ENCODE measurements at places on chromosomes 7 and 10.

GRCh38 chr10:93218386-93218785 is 144.7 kb downstream of the CYP26A1 start:
- no peak for DNase-seq

GRCh38 chr10:68231106-68231816 is 652 bp downstream of the ATOH7 start:
- peak; percentile 56 for DNase-seq

GRCh38 chr7:137682596-137682995 is 164.2 kb downstream of the DGKI start:
- DNase-seq = no peak

- DNase-seq = no peak
Observed at GRCh38 chr7:138245682-138246081, 169.4 kb downstream of the AKR1D1 start.

DNA sequence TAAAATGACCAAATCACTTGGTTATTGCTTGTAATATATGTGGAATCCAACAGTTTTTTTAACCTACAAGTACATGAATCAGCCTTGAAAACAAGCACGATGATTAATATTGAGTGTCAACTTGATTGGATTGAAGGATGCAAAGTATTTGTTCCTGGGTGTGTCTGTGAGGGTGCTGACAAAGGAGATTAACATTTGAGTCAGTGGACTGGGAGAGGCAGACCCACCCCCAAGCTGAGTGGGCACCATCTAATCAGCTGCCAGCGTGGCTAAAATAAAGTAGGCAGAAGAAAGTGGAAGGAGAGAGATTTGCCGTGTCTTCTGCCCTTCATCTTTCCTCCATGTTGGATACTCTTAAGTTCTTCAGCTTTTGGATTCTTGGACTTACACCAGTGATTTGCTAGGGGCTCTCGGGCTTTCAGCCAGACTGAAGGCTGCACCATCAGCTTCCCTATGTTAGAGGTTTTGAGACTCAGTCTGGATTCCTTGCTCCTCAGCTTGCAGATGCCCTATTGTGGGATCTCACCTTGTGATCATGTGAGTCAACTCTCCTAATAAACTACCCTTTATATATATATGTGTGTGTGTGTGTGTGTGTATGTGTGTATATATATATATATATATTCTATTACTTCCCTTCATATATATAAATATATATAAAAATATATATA is 118.4 kb upstream of the WDR11 start:
- DNase-seq = no peak

- DNase-seq = no peak
Observed at GRCh38 chr10:34742456-34742855, 72.6 kb downstream of the PARD3 start.

DNA sequence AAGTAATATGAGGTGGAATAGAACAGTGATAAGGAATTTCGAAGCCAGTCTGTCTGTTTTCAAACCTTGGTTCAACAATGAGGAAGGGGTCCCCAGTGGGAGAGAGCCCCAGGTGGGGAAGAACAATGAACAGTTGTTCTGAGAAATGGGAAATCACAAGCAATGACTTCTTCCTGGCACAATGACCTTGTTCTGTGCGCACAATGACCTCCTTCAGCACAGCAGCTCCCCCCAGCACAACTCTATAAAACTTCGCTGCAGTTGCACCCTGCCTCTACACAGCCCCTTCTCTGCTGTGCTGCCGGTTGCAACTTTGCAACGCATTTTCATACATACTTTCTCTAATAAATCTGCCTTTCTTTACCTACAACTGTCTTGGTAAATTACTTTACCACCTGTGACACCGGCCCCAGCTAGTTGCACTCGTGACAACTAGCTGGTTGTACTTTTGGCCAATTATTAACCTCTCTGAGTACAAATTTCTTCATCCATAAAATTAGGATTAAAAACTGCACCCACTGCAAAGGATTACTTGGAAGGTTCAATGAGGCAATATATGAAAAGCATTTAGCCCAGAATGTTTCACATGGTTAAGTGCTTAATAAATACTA is 40.5 kb downstream of the ASB4 start:
- DNase-seq = no peak

DNA sequence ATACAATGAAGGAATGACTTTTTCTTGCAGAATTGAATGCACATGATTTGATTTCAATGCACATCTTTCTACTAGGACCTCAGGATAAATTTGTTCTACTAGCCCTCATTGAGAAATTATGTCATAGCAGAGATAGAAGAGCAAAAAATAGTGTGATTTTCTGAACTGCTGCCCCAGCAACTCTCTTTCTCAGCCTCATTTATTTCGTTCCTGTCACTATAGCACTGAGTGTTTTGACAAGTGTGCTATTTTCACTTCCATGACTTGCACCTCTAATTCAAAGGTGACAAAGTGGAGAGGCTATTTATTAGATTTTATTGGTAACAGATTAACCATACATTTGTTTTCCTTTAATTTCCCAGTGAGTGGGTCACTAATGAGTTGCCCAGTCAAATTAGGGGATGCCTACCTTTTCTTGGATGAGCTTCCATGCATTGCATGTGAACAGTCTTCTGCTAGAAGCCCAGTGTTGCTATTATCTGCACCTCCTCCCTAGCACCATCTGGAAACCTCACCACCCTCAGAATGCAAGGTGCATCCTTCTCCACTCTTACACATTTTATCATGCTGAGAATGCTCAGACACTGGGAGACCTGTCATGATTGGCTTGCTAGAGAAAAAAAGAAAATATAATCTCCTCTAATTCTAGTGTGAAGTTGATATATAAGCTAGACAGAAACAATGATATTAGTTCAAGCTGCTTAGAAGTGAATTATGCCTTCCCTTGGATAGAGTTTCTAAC is 119.6 kb upstream of the CTTNBP2 start:
- DNase-seq = no peak

DNA sequence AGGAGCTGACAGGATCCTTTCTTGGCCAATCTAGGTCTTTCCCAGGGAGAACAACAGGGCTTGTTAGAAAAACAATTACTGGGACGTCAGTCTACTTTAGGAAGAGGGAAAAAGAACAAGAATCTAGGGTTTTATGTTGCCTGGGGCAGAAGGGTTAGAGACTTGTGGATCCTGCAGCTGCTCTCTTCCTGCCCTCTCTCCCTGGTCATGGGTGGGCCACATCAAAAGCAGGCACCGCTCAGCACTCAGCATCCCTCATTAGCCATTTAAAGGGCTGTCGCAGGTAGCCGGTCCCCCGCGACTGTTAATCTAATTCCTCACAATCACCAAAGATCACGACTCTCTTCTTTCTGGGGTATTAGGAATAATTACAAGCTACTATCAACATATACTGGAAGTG is 631.9 kb downstream of the CALN1 start:
- DNase-seq = no peak

- DNase-seq = no peak
Observed at GRCh38 chr7:20306180-20306946, 24.3 kb upstream of the ITGB8 start.

GRCh38 chr7:127741764-127742375 is 89.9 kb downstream of the SND1 start:
- no peak for DNase-seq

DNA sequence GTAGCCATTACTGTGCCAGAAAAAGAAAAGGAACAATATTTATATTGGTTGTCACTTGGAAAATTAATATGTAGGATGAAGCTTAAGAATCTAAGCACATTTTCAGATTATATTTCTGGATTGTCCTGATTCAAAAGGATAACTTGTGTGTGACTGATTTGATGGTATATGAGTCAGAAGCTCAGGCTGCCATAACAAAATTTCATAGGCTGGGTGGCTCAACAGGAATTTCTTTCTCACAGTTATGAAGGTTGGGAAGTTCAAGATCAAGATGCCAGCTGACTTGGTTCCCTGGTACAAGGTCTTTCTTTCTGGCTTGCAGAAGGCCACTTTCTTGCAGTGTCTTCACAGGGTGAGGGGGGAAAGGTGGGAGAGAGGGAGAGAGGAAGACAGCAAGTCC is 108.5 kb downstream of the ST7 start:
- no peak for DNase-seq

GRCh38 chr10:8365935-8366911 is 311.7 kb downstream of the GATA3 start:
- no peak for DNase-seq

GRCh38 chr7:101950450-101951119 is 133.2 kb downstream of the CUX1 start:
- DNase-seq = no peak

- no peak for DNase-seq
Observed at GRCh38 chr7:50416527-50417182, 33.5 kb downstream of the FIGNL1 start.

DNA sequence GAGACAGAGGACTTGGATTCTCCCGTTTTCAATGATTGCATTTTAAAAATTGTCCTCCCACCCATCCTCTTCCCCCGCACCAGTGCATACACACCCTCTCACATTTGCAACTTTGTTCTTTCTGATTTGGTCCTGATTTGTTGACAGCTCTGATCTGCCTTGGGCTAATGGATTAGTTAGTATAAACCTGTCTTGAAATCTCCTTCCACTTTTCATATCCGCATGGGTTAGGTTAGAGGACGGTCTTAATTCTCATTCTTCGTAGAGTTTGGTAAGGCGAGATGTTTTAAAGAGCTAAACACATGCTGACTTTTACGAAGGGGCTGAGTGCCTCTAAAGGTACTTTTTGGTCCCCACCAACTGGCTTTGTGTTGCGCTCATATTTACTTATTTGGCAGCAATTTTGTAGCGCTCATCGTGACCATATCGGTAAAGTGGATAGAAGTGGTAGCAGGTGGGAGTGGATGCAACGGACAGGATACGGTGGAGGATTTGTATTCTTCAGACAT is 1.1 kb downstream of the AHR start:
- DNase-seq = no peak

- no peak for DNase-seq
Observed at GRCh38 chr10:9254353-9254752, 1199.9 kb downstream of the GATA3 start.

DNA sequence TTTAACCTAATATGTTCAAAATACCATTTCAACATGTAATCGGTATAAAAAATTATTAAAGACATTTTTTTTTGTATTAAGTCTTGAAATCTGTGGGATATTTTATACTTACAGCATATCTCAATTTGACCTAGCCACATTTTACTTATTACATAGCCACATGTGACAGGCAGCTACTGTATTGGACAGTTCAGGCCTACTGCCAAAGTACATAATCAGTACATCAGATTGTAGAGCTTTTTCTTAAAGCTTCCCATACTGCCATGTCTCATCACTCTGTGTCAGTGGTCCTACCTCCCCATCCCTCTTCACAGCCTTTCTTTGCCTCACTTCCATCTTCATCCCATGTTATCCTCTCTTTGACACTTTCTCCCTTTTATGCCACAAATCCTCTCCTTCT is 43.0 kb downstream of the LOXL4 start:
- DNase-seq = no peak

- DNase-seq = no peak
Observed at GRCh38 chr10:77163670-77164348, 473.8 kb downstream of the KCNMA1 start.

DNA sequence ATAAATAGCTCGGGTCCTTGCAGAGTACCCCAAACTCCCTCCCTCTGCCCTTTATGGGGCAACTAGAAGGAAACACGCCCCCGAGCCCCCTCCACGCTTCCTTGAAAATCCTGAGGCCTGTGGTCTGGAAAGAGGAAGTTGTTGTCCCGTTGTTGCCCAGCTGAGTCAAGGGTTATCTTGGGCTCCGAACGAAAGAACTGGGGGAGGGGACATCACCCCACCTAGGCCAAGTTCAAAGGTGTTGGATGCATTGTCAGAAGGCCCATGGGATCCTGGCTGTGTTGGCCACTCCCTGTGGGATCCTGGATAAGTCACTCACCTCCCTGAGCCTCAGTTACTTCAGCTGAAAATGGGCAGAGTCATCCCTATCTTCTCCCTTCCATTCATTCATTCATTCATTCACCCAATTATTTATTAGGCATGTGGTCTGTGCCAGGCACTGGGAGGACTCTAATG is at the start of gene CCL24:
TSS of gene CCL24 (minus strand) at position 26 of the 456 bp plus-strand sequence. CDS start 91 bp downstream, outside the sequence.
- DNase-seq = no peak

DNA sequence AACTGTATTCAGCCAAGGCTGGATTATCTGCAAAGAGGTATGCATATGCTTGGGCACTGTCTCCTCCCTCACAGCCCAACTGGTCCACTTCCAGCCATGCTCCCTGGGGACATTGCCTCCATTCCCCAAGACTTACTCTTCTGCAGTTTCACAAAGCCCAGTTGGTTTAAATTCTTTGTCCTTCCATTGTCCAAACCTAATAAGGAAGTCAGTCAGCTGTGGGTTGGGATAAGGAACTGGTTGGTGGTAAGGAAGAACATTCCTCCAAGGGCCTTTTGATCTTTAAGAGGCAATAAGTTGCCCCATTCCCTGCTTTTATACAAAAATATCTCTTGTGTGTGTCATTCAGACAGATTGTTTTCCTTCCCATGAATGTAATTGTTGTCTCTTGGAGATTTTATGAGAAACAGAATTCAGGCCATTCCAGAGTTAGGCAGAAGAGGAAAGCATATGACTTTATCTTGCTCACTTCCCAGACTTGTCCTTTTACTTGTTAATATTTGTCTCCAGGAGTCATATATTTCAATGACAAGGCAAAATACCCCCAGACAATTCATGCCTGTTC is 673.7 kb downstream of the SUGCT start:
- no peak for DNase-seq

DNA sequence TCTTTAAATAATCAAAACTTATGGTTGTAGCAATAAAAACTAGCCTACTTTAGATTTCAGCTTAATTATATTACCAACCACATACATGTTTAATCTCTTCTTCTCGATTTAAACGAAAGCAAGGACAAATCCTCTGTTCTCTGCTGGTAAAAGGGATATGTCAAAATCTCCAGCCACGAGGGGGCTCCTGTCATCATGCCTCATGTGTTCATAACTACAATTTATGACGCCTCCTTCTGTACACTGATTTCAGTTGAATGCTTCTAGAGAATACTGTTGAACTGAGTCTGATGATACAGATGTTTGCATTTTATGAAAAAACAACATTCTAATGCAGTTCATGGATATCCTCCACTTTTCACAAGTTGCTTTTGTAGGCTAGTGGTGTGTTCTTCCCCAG is 220.0 kb upstream of the DPP6 start:
- DNase-seq = no peak

GRCh38 chr7:76074972-76075370 is 27.1 kb downstream of the MDH2 start:
- DNase-seq = no peak

DNA sequence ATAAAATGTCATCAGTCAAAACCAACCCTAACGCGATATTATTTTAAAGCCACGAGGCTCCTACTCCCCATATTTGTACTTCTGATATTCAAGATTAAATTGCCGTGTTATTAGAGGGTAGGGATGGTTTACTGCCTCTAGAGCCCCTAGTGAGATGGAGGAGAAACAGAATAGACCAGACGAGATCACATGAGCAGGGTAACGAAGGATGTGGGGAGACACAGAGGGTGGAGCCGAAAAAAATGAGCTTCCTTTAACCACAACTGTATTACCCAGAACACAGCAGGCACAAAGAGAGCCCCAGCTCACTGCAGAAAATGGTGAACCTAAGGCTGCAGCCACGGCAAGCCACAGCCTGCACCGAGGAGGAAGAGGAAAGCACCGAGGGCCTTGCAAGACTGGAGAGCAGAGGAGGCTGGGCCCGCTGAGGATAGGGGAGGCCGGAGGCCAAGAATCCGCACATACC is 14.3 kb downstream of the ZC3HAV1 start:
- DNase-seq = no peak
